ENCODE measurements at places on chromosomes 3 and 15. TPM values are rescaled to one million over a fixed set of nuclear protein-coding genes. Genes with fewer than 3 reads are reported as not detected.

Gene IREB2
- 11.9 TPM for total RNA-seq

Gene CD80
- not detected for total RNA-seq

Gene CHRNA5
- total RNA-seq = 3.9 TPM

Gene CCR8
- total RNA-seq = not detected

Gene THRB
- total RNA-seq = 0.39 TPM

Gene NEIL1
- 7.9 TPM for total RNA-seq

Gene LMCD1
- 14.1 TPM for total RNA-seq

Gene GCSAM
- not detected for total RNA-seq

Gene GOLGA8S
- 0.07 TPM for total RNA-seq

Gene ARPP21
- not detected for total RNA-seq

Gene SCG3
- total RNA-seq = not detected
